ENCODE measurements at places on chromosomes 5 and 9.

- no peak for DNase-seq
Measured at GRCh38 chr9:21770871-21771560, 31.4 kb upstream of the MTAP start.

DNA sequence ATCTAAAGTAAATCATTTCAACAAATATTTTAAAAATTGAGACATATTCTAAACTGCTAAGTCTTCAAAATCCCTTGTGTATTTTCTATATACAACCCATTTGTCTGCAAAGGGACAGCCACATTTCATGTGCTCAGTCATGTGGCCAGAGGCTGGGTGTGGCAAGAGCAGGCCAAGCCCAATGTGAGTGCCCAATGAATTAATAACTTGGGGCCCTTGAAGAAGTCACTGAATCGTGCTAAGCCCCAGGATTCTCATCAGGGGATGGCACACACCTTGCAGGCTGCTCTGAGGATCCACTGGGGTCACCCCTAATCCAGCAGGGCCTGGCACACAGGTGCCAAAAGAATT, 78.2 kb upstream of the SMIM23 start:
- DNase-seq: peak; percentile 17

DNA sequence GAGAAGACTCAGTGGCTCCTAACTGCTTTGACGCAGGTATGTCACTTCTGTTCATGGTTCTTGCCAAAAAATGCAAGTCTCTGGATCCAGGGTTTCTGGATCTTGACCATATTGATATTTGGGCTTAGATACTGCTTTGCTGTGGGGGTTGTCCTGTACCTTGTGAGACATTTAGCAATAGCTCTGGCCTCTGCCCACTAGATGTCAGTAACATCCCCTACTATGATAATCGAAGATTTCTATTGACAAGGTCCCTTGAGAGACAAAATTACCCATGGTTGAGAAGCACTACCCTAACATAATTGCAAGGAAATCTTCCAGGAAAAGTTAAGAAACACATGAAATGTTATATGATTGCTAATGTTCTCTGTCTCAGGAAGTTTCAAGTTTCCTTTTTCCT, 285.4 kb downstream of the TMEM232 start:
- peak; percentile 32 for DNase-seq

DNA sequence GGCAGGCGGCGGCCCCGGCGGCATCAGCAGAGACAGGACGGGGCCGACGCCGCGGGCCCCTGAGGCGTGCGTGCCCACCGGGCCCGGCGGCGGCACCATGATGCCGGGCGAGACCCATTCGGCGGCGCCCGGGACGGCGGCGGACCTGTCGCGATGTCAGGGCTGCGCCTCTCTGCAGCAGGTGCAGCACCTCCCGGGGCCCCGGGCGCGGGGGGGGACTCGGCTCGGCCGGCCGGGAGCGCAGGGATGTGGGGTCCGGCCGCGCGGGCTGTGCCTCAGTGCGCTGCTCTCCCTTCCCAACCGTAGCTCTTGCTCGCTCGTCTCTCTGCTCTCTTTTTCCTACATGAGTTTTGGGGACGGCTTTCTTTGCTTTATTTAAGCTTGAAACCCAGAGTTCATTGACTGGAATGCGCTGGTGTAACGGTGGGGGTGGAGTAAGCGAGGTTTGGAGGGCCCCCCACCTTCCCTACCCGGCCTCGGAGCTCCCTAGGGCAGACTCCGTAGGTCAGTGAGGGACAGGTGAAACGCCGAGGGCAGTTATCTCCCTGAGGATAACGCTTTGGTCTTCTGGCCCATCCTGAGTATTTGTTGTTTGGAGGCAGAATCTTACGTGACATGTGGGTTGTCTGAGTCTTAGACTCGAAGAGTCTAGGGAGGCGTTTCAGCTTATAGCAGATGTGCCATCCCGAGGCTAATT, 490 bp downstream of the ICE1 start:
- DNase-seq: peak; percentile 21

DNA sequence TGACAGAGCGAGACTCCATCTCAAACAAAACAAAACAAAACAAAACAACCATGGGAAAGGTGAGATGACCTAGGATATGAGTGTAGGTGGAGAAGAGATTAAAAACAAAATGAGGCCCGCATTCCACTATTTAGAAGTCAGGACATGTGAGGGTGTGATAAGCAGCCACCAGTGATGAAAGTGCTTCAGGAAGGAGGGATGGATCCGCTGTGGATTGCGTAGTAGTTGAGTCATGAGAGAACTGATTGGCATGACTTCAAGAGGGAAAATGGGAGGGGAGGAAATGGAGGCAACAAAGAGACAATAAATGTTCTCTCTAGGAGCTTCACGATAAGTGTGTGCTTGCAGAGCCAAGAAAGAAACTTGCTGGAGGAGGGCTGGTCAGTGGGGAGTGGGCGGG, 367.6 kb downstream of the ARL15 start:
- peak; percentile 3 for DNase-seq

DNA sequence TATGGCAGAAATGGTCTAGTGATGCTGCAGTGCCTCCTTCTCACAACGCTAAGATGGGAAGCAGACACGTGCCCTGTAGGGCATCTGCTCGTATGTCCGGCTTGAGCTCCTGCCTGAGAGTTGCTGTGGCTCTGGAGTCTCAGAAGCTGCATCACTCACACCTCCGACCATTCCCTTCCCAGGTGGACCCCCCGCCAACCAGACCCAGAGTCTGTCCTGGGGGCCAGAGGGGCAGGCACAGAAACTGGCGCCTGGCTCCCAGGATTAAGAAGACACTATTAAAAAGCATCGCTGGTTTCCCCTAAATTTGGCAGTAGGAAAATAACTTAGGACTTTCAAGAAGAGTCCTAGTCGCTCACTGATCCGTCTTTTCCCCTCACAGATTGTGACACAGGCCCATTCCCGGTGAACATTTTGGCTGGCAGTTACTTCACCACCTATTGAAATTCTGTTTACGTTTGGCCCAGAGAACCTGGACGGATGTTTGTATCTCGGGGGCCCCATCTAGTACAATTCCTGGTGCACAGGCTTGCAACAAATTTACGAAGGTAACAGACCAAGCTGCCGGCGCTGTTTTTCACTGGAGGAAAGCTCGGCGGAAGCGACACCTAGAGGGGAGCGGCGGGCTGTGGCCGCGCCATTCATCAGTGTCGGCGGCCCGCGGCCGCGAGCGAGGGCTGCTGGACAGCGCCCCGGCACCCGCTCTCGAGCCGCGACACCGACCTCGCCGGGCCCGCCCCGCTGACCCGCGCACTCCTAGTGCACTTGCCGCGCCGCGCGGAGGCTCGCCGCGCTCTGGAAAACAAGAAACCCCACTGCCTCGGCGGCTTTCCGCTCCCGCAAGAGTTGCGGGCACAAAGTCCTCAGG, 1.6 kb downstream of the FSTL4 start:
- DNase-seq: peak; percentile 38

- no peak for DNase-seq
Measured at GRCh38 chr5:167570431-167570830, 721.0 kb upstream of the WWC1 start.

- no peak for DNase-seq
Measured at GRCh38 chr5:122184676-122185255, 55.4 kb downstream of the ZNF474 start.

- DNase-seq: no peak
Measured at GRCh38 chr9:28163619-28164018, 590.3 kb upstream of the C9orf72 start.

DNA sequence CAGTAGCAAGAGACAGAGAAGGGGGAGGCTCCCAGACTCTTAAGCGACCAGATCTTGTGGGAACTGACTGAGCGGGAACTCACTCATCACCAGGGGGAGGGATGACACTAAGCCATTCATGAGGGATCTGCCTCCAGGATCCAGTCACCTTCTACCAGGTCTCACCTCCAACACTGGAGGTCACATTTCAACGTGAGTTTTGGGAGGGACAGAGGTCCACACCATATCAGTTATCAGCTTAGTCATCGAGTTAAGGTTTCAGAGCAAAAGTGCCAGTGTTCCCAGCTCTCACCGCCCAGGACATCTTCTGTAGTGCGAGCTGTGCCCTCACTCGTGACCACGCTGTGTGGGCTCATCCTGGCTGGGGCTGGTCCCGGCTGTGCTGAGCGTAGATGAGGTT, 98.7 kb upstream of the CACNA1B start:
- no peak for DNase-seq

DNA sequence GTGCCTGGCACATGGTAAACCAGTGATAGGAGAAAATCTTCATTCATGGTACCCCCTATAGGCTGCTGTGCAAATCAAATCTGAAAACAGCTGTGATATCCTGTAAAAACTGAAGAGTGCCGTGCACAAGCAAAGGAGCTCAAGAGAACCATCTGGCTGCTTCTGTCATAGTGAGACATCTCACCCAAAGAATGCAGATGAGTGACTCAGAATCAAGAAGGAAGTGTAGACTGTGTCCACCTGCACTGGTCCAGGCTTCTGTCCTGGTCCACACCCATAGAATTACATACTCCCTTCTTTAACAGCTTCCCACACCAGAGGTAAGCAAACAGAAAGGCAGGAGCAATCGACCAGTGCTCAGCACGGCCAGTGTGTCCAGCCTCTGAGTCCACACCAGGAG, 195.9 kb downstream of the ASTN2 start:
- DNase-seq: no peak

- no peak for DNase-seq
Measured at GRCh38 chr5:10229306-10230048, 20.2 kb downstream of the ATPSCKMT start.

- no peak for DNase-seq
Measured at GRCh38 chr9:126038790-126039189, 287.8 kb upstream of the MVB12B start.

- DNase-seq: peak; percentile 86
Measured at GRCh38 chr9:96619491-96620180, at the start of gene CDC14B. TSS of gene CDC14B (minus strand) at chr9:96619843. CDS start at chr9:96619378, 465 bp downstream.

DNA sequence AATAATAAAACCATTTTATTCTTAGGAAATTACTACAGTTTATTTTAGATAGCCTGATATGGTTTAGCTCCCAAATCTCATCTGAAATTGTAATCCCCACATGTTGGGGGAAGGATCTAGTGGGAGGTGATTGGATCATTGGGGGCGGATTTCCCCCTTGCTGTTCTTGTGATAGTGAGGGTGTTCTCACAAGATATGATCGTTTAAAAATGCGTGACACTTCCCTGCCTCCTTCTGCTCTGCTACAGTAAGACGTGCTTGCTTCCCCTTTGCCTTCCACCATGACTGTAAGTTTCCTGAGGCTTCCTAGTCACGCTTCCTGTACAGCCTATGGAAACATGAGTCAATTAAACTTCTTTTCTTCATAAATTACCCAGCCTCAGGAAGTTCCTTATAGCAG, 122.4 kb upstream of the FGF10 start:
- DNase-seq: no peak

GRCh38 chr9:105191508-105192121, 52.8 kb upstream of the SLC44A1 start:
- peak; percentile 95 for DNase-seq

DNA sequence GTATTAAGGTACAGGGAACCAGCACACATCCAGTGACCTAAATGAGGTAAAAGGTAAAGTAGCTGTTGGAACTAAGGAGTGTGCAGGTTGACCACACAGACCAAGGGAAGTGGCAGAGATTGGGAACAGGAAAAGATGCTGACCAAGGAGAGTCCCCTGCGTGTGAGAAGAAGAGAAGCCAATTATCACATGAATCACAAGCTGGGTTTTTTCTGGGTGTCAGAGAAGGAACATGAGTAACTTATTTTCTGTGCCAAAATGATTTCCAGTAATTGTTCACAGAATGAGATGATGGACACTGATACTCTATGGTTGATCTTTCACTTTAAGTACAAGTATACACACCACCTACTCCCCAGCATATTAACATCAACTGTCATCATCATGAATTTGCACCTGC, 130.7 kb upstream of the ACO1 start:
- DNase-seq: no peak

DNA sequence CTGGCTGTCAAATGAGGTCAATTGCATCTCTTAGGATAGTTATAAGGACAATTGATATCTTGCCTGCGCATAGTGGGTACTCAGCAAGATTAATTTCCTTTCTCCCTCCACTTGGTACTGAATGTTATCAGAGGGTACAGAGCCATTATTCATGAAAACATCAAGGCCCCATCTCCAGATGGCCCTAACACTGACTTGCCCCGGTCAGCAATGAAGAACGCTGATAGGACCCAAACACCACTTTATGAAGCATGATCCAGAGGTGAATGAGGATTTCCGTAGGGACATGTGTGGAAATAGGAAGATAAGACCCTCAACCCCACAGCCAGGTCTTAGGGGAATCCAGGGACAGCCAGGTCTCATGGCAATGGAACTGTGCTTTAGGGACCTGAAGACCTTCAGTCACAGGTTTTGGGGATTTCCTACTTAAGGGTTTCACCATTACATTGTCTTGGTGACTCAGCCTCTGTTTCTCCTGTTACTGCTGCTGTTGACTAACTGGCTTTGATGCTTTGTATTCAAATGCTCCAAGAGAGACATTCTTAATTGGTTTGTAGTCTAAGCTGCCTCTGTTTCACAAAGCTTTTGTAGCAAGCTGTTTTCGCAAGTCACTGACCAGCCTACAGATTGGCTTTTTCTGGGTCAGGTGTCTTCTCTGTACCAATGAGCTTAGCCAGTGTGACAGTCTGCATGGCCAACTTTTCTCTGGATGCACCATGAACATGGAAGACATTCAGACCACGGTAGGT, 35.3 kb upstream of the IQGAP2 start:
- peak; percentile 51 for DNase-seq

- peak; percentile 37 for DNase-seq
Measured at GRCh38 chr5:172802567-172803176, 31.4 kb upstream of the ERGIC1 start.

- DNase-seq: no peak
Measured at GRCh38 chr5:62794456-62794855, 215.8 kb downstream of the LRRC70 start.

- no peak for DNase-seq
Measured at GRCh38 chr9:13588151-13589033, 308.9 kb upstream of the MPDZ start.

DNA sequence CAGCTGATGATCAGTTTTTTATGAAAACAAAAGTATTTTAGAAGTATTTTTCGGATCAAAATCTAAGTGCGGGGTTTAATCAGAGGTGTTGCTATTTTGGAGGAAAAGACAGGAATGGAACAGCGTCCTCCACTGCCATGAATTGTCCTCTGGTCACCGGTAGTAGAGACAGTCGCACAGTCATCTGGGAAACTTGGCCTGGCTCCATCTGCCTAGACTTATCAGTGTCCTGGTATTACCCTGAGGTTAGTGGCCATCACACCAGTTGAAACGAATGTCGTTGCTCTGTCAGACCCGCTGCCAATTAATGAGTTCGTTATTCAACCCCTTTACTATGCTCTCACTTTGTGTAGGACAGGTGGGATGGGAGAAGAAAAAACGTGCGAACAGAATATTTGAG, 8.2 kb downstream of the TLX3 start:
- DNase-seq: no peak
